ENCODE measurements at places on chromosomes 3 and 15.

GRCh38 chr3:108453565-108453964 lies 56.8 kb downstream of the MYH15 start:
- no peak for DNase-seq

- no peak for DNase-seq
Observed at GRCh38 chr15:68921926-68922325, 8.4 kb upstream of the SPESP1 start.

GRCh38 chr3:55521064-55521737 lies 34.1 kb upstream of the WNT5A start:
- DNase-seq = no peak

GRCh38 chr3:805326-805725 lies 287.5 kb upstream of the CNTN6 start:
- no peak for DNase-seq

- no peak for DNase-seq
Observed at GRCh38 chr3:13261892-13262291, 158.2 kb downstream of the NUP210 start.
